Fibroblast of skin of left biceps (primary cell): ENCODE measurements at places on chromosomes 7 and 10.

GRCh38 chr10:114347791-114348190 lies 56.5 kb downstream of the AFAP1L2 start:
- no peak for DNase-seq

DNA sequence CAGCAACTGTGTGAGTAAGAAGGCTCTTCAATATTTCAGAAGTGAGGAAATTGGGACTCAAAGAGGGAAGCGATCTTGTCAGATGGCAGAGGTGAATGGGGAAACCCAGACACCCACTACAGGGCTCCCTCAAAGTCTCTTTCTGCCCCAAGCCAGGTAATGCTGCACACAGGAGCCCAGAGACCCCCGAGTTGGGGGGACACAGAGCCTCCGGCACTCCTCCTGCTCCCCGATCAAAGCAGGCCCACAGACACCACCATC lies 139.4 kb downstream of the TNS3 start:
- no peak for DNase-seq

DNA sequence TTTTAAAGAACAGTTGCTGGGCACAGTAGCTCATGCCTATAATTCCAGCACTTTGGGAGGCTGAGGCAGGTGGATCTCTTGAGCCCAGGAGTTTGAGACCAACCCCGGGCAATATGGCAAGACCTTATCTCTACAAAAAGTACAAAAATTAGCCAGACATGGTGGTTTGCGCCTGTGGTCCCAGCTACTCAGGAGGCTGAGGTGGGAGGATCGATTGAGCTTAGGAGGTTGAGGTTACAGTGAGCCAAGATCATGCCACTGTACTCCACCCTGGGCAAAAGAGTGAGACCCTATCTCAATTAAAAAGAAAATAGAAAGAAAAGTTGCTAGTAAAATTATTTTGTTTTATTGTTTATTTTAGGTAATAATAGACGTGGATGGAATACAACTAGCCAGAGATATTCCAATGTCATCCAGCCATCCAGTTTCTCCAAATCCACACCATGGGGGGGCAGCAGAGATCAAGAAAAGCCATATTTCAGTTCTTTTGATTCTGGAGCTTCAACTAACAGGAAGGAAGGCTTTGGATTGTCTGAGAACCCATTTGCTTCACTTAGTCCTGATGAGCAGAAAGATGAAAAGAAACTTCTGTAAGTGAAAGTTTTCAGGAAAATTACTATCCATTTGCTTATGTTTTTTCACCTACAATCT lies 3.0 kb downstream of the NUP42 start:
- no peak for DNase-seq

DNA sequence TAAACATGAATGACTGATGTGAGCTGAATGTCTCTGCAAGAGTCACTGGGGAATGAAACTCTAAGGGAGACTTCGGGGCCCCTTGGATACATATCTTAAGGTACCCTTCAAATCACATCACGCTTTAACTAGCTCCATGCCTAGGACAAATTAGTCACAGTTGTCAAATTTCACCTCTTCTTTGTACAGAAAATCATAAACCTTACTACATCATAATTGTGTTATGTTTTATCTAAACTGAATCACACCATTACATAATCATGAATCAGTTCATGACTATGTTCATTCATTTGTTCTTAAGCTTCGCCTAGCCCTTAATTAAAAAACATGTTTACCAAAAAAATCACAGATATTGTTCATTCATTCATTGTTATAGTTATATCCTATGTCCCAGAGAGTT lies 2.1 kb upstream of the SLC13A1 start:
- DNase-seq = no peak

GRCh38 chr10:29471544-29471859 lies 163.3 kb downstream of the SVIL start:
- peak; percentile 43 for DNase-seq

GRCh38 chr7:112882511-112882910 lies 92.3 kb upstream of the TMEM168 start:
- no peak for DNase-seq

GRCh38 chr7:32177232-32177631 lies 107.0 kb upstream of the PDE1C start:
- no peak for DNase-seq

- no peak for DNase-seq
Observed at GRCh38 chr10:123564631-123565030, 101.5 kb upstream of the GPR26 start.

DNA sequence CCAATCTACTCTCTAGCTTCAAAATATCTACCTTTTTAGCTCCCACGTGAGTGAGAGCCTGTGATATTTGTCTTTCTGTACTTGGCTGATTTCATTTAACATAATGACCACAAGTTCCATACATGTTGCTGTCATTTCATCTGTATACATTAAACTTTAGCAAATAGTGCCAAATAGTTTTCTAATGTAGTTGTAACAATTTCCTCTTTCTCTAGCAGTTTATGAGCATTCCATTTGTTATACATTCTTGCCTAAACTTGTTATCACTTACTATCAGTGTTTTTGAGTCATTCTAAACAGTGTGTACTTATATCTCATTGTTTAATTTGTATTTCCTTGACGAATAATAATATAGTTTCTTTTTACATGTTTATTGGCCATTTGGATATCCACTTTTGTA lies 77.2 kb downstream of the NEUROD6 start:
- no peak for DNase-seq

DNA sequence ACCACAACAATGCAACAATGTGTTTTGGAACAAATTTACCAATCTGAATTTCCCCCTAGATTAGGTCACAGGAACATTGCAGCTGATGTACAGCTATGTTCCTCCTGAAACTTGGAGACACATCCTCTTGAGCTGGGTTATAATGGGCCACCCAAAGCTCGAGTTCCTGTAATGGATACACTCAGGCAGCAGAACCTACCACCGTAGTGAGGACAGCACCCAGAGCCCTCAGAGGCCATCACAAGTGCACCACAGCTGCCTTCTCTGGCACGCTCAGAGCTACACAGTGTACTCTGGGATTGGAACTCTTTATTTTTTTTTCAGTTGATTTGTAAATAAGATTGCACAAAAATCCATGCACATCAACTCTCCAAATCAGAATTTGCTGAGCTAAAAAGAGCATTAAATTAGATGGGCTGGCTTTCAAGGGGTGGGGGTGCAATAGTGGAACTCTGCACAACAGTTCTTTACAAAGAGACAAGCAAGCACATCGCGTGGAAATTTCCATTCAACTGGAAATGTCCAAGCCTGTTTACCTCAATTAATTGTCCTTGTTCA lies 56.7 kb downstream of the EGFR start:
- DNase-seq = no peak
